ENCODE measurements at places on chromosomes 11 and 22. TPM values are rescaled to one million over a fixed set of nuclear protein-coding genes. Genes with fewer than 3 reads are reported as not detected.

- DNase-seq: no peak
These were observed 23.4 kb upstream of the SYT12 start for GRCh38 chr11:66999555-66999954.

DNA sequence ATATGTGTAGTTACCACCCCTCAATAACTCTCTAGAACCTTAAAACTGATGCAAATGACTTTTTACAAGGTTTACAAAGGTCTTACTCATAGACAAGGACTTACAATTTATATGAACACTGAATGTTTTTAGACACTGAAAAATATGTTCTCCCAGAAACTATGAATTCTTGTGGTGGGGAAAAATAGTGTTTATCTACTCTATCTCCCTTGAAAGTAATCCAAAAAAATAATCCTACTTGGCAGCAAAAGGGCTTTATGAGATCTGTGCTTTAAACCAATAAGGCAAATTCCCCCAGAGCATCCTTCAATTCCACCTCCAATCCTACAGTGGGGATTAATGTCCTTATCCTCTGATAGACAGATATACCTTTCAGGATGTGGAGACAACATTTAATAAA is 1984.1 kb upstream of the RAG2 start:
- DNase-seq: no peak

DNA sequence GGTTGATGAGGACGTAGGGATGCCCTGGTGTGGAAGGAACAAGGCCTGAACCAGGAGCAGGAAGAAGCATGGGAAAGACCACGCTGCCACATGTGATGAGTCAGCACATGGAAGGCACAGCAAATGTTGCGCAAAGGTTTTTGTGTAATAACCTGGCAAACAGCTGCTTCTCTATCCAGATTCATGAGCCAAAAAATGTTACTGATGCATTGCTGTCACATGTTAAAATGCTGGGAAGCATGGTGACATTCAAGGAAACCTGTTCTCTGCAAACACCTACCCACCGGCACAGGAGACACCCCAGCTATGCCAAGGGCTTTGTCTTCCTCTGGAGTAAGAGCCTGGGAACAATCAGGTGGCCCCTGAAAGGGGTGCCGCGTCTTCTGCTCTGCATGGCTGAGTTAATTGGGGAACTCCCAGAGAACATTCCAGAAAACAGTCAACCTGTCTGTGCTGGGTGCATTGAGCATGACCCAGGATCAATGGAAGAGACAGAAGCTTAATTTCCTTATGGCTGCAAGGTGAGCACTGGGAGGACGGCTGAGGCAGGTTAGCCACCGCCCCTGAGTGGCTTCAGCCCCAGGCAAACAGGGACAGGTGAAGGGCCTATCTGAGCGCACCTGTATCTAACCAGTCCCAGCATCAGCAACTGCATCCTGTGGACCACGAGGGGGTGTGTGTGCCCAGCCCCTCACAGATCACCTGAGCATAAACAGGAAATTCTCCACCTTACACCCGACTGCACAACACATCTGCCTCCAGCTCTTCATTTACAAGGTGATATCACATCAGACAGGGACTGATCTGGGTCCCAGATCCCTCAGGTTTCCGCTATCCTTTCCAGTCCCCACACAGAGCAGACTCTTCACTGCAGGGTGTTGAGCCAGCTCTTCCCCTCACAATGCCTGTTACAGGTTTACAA is 108.4 kb downstream of the GGTLC2 start:
- DNase-seq: peak; percentile 60

DNA sequence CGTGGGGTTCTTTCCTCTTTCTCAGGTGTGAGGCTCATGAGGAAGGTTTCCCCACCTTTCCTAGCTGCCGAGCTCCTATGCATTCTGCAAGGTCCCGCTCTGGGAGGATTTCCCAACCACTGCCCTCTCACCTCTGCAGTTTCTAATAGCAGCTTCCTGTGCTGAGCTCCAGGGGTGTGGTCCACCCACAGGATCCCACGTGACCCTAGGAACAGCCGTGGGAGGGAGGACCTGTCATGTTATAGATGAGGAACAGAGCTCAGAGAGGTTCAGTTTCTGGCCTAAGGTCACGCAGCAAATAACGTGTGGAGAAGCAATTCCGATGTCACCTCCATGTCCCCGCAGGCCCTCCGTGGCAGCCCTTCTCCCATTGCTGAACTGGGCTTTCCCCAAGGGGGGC is 38.5 kb downstream of the FLRT1 start:
- DNase-seq: no peak

GRCh38 chr22:41745968-41746367 is 46.7 kb downstream of the MEI1 start:
- no peak for DNase-seq

- no peak for DNase-seq
These were observed 272.0 kb upstream of the SESN3 start for GRCh38 chr11:95503047-95503446.

DNA sequence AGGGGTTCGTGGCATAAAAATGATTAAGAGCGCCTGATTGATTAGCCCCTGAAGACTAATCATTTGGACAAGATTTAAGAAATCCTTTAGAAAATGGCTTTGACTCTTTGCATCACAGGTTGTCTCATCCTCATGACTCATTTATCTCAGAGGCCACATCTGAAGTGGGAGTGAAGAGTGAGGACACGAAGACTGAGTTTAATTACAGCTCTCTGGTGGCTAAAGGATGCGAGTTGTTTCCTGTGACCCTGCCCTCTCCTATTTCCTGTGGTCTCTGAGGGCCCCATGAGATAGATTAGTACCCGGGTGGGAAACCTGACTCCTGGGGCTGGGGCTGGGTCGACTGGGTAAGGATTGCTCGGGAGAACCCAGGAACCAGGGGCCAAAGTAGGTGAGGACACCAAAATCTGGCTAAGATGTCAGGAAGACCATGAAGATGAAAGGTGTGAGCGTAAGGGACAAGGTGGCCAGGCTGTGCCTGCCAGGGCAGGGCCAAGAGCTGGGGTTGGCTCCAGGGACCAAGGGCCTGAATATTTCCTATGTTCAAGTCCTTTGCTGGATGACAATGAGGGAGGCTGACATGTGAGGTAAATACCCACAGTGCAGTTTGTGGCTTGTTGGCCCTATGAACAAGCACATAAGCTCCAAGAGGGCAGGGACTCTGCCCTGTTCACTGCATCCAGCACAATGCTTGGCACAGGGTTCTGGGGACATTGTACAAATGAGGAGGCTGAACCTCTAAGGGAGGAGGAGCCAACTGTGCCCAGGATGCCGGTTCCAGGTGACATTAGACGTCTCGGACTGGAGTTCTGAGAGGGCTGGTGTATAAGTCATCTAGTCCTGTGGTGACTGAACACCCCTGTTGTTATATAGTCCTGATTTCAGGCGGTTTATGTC is 3.6 kb downstream of the OTOG start:
- DNase-seq: no peak

DNA sequence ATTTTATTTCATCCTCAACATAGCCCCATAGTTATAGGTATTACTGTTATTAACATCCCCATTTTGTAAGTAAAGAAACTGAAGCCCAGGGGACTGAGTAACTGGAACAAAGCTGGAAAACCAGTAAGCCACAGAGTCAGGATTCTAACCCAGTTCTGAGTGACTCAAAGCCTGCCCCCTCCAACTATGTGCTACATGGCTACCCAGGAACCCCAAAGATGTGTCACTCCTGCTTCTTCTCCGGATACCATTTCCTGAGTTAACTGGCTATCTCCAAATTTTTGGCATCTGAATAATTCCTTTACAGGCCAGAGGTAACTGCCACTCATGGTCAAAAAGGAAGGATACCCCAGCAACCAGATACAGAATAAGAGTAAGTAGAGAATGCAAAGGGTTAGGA is 43.6 kb downstream of the TENM4 start:
- no peak for DNase-seq

DNA sequence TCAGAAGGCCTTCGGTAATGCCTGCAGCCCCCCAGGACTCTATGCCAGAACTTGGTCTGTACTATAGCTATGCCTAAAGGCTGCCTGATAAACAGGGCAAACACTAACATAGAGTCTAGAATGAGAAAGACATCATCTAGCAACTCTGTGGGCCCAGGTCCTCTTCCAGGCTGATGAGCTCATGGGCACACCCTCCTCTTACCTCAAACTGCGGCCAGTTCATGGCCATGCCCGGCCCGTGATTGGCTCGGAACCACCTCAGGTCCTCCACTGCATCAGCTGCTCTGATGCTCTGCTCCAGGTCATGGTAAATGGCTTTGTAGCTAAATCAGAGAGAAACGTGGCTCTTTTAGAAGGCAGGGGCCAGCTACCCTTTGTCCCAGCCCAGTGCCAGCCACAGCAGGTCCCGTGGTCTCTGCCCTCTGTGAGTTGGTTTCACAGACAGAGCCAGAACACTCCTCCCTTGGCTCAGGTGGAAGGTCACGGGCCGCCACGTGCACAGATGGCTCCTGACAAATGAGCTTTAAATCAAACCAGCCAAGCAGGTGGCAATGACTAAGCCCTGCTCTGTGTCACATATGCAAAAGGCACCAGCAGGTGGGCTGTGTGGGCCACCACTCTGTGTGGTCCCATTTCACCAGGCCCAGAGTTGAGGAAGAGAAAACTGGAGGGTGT is 25.0 kb upstream of the ARFGAP3 start:
- no peak for DNase-seq

- DNase-seq: no peak
These were observed 9.1 kb upstream of the SERHL2 start for GRCh38 chr22:42544686-42545085.

- DNase-seq: peak; percentile 49
These were observed 107.1 kb downstream of the GAB2 start for GRCh38 chr11:78310500-78310909.

- no peak for DNase-seq
These were observed 7.2 kb downstream of the PHOX2A start for GRCh38 chr11:72236774-72237111.

GRCh38 chr22:35842954-35843353 is 125.3 kb downstream of the APOL5 start:
- DNase-seq: no peak

DNA sequence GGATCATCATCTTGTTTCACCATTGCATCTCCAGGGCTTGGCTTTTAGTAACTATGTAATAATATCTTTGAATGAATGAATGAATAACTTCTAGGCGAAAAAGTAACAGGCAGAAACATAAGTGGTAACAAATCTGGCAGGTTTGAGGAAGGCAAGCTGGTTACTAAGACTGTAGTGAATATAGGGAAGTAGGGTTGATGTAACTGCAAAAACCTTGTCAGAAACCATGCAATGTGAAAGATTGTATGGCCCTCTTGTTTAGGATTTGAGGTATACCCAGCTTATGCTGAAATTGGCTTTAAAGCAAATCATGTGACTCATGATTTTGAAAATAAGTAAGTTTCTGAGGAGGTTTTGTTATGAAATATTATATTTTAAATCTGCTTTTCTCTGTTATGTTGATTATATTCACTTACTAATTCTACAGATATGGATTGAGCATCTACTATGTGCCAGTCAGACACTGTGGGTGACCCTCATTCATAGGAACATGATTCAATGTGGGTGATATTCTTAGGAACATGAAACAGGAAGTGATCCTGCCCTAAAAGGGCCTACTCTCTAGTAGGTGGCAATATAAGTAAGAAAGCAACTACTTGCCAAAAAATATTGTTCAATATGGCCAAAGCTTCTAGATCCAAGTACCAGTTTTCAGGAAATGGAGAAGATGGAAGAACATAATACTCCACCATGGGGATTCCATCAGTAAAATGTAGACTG is 115.5 kb upstream of the CCDC90B start:
- no peak for DNase-seq

GRCh38 chr11:120057595-120058581 is 80.0 kb downstream of the TRIM29 start:
- peak; percentile 42 for DNase-seq

GRCh38 chr11:118448294-118448693 is 12.0 kb downstream of the KMT2A start:
- DNase-seq: no peak

DNA sequence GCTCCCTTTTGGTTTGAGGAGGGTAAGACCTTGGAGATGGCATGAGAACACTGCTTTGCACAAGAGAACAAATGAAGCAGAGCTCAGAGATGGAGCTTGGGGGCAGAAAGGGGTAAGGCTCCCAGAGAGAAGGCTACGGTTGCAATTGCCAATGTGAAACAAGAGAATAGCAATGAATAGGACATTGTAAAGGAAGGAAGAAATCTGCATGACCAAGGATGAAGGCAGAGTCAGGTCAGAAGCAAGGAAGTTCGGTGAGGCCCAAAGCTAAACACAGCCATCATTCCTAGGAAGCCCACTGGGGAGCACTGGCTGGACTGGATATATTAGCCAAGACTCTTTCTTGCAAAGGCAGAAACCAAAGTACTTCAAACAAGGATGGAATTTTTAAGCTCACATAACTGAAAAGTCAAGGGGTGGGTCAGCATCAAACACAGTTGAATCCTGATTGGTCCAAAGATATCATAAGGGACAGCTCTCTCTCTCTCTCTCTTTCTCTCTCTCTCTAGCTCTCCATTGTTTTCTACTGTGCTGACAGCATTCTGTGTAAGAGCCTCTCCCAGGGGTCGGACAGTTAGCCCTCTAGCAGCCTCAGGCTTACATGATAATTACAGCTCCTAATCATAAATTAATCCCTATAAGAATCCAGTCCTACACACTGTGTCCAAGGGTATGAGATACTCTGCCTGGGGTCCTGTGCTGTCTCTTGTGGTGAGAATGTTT is 484.3 kb downstream of the SOX6 start:
- no peak for DNase-seq

DNA sequence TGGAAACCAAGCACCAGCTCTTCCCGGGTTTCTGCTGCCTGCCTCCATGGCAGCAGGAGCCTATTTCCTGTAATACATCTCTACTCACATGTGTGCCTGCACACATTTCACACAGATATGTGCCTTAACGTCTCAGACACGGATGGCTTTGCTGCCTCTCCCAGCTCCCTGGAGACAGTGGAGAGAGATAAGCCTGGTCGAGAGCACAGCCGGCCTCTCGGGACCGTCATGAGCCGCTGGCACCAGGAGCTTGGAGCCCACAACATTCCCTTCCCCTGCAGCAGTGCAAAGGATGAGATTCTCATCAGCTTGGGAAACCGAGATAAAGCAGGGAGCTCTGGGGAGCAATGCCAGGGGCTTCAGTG is 587.7 kb downstream of the BRD1 start:
- DNase-seq: no peak

ARHGEF12 gene
- total RNA-seq: 163 TPM

MAPK8IP1 gene
- total RNA-seq: 7.2 TPM

C11orf86 gene
- total RNA-seq: not detected

SFI1 gene
- total RNA-seq: 76.9 TPM

APOL4 gene
- 34.4 TPM for total RNA-seq

CNTN5 gene
- 1.2 TPM for total RNA-seq

RCOR2 gene
- total RNA-seq: 2.0 TPM
